Stomach (tissue), 19 donors: ENCODE measurements at places on chromosomes 16 and 17. TPM values are rescaled to one million over a fixed set of nuclear protein-coding genes. Genes with fewer than 3 reads are reported as not detected.

Gene OVCA2
- total RNA-seq = not detected

Gene KRT17
- 13.6 TPM for total RNA-seq

Gene FMNL1
- 8.1 TPM for total RNA-seq

Gene ZNF469
- total RNA-seq = 1.2 TPM

Gene MPP3
- total RNA-seq = 22.8 TPM

Gene BAIAP2
- 96.9 TPM for total RNA-seq

Gene TMC8
- 19.8 TPM for total RNA-seq
